ENCODE measurements at places on chromosomes 2 and 18.
A peak's percentile ranks its signal among the peaks of the same experiment; 100 is the strongest.

GRCh38 chr2:36680012-36680411 lies 16.5 kb upstream of the VIT start:
- no peak for DNase-seq

DNA sequence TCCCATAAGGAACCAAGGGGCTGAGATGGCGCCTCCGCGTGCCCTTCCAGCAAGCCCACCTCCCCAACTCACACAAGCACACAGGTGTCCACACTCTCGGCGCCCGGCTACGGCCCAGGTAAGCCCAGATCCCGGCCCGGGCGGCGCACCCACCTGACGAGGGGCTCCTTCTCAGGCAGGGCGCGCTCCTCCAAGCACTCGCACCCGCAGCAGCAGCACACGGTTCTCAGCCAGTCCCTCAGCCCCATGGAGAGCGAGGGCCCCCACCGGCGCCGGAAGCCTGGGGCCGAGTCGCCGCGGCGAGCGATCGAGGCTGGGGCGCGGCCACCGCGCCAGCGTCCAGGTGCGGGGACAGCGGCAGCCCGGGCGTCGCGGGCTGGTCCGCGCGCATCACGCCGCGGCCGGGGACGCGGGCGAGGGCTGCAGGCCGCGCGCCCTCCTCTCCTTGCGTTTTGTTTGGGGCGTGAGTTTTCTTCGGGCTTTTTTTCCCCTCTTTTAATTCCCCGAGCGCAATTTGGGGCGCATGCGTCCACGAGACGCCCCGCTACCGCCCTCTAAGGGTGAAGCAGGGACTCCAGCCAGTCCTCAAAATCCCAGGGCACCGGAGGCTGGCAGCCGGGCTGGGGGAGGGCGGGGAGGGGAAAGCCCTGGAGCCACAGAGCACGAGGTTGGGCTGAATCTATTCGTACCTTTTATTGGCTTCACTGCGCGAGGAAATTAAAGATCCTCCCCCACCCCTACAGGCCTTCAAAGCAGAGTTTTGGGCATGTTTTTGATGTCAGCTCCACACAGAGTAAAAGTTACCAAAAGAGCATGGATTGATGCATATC lies at the start of gene MREG:
TSS of gene MREG (minus strand) at position 472 of the 830 bp plus-strand sequence. CDS start at position 248, 224 bp downstream.
- peak; percentile 48 for DNase-seq

GRCh38 chr2:188810586-188810985 lies 163.6 kb upstream of the COL3A1 start:
- no peak for DNase-seq

DNA sequence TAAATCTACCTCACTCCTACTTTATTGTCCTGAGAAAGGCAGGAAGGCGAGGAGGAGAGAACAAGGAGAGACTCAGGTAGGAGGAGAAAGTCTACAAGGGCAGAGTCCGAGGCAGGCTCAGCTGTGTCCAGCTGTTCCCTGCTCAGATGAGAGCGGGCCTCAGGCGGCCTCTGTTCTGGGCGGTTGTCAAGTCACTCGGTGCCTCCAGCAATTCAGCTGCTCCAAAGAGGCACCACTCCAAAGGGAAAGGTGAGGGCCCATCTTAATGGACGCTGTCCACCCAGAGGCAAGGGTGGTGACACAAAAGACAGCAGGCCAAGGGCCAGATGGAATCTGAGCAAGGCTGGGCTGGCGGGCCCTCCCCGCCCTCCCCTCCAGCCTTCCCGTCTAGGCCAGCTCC lies 101.4 kb upstream of the EPAS1 start:
- DNase-seq = no peak

DNA sequence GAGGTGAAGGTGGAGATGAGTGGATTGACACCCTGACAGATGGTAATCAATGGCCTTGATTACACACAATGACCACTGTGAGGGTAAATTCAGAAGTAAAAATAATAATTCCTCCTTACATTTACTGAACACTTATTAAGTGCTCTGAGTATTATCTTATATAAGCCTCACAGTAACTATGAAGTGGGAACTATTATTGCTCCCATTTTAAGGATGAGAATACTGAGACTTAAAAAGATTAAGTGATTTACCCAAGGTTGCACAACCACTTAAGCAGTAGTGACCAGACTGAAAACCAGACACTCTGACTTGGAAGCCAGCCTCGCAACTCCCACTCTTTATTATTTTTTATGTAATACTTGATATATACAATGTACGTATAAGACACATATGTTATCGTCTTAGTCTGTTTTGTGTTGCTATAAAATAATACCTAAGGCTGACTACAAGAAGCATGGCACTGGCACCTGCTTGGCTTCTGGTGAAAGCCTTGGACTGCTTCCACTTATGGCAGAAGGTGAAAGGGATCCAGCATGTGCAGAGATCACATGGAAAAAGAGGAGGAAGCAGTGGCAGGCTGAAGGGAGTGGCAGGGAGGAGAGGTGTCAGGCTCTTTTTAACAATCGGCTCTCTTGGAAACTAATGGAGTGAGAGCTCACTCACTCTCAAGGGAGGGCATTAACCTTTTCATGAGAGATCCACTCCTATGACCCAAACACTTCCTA lies 41.5 kb upstream of the C1D start:
- DNase-seq = no peak

GRCh38 chr2:233174137-233174536 lies 77.3 kb upstream of the ATG16L1 start:
- DNase-seq = no peak

DNA sequence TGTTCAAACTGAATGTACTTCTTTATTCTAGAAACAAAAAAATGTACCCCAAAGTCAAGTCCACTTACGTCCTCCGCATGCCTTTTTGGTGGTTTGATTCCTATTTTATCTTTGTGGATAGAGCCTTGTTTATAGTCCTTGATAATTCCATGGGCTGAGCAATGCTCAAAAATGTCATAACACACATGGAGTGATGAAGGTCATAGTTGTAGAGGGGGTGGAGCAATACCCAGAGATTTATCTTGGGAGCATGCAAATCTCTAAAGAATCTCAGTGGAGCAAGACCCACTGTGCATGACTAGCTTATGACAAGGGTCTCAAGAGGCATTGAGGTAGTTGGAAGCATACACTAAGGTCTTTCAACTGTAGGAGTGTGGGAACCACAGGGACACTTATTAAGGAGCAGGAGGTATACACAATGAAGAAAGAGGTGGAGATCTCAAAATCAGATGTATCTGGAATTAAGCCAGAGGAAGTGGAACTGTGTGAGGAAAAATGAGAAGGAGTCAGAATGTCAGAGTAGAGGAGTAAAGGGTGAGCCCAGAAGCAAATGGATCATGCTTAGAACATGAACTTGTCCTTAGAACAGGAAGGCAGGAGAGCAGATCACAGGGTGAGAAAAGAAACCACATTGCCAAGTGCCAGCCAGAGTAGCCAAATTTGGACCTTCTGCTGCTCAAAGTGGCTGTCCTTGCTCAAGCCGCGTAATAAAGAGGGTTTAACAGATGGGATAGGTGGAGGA lies 68.1 kb upstream of the STK39 start:
- DNase-seq = no peak

DNA sequence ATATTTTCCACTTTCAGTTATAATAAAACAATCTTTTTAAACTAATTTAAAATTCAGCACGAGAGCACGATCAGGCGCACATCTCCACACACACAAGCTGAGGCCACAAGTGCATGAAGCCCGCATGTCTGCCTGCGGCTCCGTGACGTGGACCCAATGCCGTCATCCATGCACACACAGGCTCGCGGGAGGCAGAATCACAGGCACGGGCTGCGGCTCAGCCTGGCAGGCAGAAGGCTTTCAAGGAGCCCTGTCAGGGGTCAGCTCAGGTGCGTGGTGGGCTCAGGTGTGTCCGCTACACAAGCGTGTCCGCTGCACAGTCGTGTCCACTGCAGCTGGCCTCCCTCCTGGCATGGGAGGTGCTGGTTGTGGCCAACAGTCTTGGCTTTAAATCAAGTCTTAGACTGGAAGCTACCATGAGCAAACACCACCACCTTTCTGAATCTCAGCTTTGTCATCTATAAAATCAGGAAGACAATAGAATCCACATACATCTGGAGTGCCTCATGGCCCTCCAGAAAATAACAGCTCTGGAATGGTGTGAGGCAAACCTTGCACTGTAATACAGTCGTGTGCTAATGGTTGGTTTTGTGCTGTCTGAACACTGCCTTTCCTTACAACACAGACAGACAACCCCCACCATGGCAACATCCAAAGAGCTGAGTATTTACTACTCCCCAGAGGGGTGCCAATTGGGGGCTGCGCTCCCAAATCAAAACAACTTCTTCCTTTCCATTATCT lies 210.1 kb downstream of the NDUFA10 start:
- no peak for DNase-seq

DNA sequence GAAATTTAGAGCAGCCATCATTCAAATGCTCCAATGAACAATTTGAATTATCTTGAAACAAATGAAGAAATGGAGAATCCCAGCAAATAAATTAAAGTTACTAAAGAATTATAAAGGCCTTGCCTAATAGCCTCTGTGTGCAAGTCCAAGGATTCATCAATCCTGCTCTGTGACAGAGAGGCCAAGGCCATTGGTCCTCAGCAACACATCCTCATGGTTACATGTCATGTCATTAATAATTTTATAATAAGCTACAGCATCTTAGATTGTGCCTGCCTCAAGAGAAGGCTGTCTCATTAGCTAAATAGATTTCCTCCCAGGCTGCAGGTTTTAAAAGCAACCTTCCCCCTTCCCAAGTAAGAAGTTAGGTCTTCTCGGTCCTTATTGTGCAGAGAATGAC lies 611.6 kb downstream of the FBXO15 start:
- no peak for DNase-seq

Measured in fibroblast of the conjunctiva (primary cell).